ENCODE measurements at places on chromosomes 16 and 17. TPM values are rescaled to one million over a fixed set of nuclear protein-coding genes. Genes with fewer than 3 reads are reported as not detected.

DNA sequence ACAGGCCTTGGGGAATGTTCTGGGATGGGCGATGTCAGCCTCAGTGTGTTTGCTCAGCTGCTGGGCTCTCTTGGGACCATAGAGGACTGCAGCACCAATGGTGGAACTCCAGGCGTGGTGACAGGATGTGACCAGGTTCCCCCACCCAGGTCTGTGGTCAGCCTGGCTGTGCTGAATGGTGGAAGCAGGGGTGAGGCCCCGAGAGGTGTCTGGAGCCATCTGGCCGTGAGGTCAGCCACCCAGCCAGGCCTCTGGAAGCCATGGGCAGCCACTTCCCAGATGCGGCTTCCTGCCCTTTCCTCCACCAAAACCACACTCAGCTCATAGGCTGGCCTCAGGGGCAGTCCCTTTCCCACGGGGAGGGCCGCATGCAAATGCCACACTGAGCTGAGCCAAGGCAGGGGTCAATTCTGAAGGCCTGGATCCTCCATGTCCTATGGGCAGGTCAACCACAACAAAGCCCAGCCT, 7.8 kb upstream of the MAPK7 start:
- no peaks in the 10 kb centered on the region for H3K36me3 ChIP-seq
- H3K27me3 ChIP-seq, result no peaks in the 10 kb centered on the region
- no peak overlapping the region for H3K4me3 ChIP-seq
- H3K4me1 ChIP-seq, result peaks cover 5% of the 10 kb centered on the region
- H3K27ac ChIP-seq, result no peak overlapping the region

Gene CCDC200
- not detected for total RNA-seq

GRCh38 chr16:86408685-86409084, 101.6 kb upstream of the FOXF1 start:
- H3K36me3 ChIP-seq, result no peaks in the 10 kb centered on the region
- no peaks in the 10 kb centered on the region for H3K27me3 ChIP-seq
- no peak overlapping the region for H3K4me3 ChIP-seq
- no peak for DNase-seq
- no peaks in the 10 kb centered on the region for H3K4me1 ChIP-seq
- no peak overlapping the region for H3K27ac ChIP-seq

Gene DLX3
- total RNA-seq, result not detected

DNA sequence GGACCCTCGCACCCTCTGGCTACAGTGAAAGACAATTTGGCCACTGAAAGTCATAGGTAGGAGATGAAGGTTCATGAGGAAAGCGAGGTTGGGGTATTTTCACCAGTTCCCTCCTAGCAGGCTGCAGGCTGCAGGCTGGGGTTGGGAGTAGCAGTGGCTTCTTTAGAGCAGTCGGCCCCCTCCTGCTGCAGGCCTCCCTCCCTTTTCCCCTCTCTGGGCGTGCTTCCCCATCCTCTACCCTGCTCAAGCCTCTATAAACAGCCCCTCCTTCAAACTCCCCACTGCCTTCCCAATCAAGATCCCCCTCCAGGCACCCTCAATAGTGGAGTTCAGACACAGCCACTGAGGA, 41.8 kb downstream of the GAS7 start:
- H3K27ac ChIP-seq, result no peak overlapping the region
- H3K4me1 ChIP-seq, result no peaks in the 10 kb centered on the region
- no peak overlapping the region for H3K4me3 ChIP-seq

Gene GSG1L
- total RNA-seq, result 0.63 TPM
